ENCODE measurements at places on chromosomes 1 and 21.

DNA sequence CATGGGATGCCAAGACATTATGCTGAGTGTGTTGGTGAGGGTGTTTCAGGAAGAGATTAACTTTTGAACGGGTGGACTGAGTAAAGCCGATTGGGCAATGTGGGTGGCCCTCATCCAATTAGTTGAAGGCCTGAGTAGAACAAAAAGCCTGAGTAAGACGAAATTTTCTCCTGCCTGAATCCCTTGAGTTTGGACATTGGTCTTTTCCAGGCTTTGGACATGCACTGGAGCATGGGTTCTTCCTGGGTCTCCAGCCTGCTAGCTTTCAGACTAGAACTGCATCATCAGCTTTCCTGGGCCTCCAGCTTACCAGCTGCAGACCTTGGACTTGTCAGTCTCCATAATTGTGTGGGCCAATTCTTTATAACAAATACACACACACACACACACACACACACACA is 63.6 kb downstream of the NIBAN1 start:
- DNase-seq, result no peak

DNA sequence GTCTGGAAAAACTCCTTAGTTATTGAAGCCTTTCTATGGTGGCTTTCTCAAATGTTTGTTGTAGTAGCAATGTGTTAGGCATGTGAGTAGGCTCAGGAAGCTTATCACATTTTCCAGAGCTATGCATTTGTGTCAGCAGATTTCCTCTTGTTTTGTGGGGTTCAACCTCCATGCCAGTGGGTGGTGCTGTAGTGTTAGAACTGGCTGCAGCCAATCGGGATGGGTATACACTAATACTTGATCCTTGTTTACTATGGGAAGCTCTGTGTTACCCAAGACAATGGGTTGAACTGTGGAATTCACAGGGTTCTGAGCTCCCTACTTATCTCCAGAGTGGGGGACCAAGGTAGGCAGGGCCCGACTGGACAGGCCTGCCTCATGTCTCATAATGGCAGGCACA is 348.5 kb upstream of the ADAMTS5 start:
- DNase-seq, result no peak

DNA sequence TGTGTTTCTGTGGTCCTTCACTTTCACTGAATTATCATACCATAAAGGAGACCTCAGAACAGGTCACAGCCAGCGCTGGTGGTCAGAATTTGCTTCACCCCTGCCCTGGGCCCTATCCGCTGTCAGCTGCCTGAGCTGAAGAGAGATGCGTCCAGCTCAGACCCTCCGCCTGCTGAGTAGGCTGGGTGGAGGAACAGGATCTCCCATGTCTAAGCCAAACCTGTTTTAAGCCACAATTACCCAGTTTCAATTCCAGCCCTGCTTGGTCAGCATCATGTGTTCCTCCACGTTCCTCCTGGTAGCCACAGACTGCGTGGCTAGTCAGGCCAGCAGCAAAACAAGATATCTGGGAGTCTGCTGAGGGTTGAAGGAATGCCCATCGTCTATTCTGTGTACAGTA is 13.5 kb upstream of the BGLAP start:
- DNase-seq, result no peak

- no peak for DNase-seq
These were observed 7.2 kb downstream of the APCS start for GRCh38 chr1:159594625-159595405.

DNA sequence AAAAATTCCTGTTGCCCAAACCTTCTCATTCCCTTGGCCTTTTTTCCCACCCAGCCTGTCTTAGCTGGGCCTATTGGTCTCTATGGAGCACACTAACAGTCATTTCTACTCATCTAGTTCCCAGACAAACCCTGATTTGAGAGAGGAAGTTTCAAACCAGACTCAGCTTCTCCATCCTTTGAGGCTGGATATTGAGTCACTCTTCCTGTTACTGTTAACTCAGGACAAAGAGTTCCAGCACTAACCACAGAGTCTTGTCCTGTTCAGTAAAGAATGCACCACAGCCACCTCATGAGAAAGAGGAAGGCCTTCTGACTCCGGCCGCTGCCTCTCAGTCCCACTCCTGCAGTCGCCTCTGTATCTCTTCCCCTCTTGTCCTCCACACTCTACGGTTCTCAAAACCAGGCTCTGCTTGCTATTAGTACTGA is 137.8 kb downstream of the PTPRC start:
- DNase-seq, result no peak

DNA sequence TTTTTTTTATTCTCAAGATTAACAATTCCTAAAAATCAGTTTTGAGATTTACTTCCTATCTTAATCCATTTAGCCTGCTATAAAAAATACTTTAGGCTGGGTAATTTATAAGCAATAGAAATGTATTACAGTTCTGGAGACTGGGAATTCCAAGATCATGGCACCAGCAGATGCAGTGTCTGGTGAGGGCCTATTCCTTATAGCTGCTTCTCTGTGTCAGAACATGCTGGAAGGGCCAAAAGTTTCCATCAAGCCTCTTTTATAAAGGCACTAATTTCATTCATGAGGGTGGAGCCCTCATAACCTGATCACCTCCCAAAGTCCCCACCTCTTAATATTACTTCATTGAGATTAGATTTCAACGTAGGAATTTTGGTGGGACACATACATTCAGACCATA is 41.7 kb downstream of the RNF2 start:
- DNase-seq, result no peak

DNA sequence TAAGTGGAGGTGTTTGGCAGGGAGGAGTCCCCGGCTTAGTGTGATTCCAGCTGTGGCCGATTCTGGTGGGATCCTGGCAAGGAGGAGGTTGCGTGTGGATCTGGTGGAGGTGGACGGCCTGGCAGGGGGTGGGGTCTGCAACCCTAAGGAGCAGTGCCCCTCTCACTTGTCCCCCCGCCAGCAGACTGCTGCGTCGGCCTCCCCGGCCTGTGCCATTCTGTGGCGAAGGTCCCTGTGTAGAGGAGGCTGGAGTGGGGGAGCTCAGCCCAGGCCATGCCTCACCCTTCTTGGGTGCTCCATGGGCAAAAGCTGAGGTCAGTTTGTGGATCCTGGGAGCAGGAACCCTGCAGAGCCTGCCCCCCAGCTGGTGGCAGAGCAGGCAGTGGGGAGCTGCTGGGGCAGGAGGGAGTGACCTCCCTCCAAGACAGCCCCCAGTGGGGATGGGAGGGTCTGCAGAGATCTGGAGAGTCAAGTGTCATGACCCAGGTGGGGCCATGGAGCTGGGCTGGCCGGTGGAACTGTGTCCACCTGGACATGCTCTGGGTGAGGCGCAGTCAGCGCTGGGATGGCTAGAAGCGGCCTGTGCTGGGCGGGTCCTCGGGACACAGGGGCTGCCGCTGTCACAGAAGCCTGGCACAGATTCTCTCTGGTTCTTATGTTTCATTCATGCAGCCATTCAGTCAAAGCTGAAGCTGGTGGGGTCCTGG is 5.3 kb downstream of the MIB2 start:
- DNase-seq, result no peak

DNA sequence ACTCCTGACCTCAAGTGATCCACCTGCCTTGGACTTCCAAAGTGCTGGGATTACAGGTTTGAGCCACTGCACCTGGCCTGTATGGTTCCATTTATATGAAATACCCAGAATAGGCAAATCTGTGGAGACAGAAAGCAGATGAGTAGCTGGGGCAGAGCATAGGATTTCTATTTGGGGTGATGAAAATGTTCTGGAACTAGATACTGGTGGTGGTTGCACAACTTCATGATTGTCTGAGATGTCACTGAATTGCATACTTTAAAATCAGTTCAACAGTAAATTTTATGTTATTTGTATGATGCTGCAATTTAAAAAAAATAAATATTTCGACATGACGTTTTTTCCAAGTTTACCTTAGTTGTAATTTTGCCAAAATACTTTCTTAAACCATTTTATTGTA is 23.9 kb downstream of the ITSN1 start:
- no peak for DNase-seq

GRCh38 chr1:64488862-64489261 is 18.9 kb downstream of the CACHD1 start:
- no peak for DNase-seq

- DNase-seq, result no peak
These were observed 27.2 kb downstream of the PTP4A2 start for GRCh38 chr1:31910933-31911332.

DNA sequence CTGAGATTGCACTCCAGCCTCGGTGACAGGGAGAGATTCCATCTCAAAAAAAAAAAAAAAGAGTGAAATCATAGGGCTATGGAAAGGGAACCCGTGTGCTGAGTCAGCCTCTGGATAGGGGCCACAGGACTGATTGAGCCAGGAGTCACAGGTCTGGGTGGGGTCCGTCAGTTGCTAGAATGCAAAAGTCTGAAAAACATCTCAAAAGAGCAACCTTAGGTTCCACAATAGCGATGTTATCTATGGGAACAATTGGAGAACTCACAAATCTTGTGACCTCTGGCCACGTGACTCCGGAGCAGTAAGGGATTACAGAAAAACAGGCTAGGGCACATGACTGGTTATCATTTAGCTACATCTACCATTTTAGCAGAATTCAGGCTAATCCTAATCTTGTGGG is 32.8 kb upstream of the GREM2 start:
- DNase-seq, result no peak

Data from activated T-helper 1 cell treated with anti-CD3 and anti-CD28 coated beads, Interleukin-2, amount 50 U/mL, for 16 hours (primary cell).